CD4-positive, CD25-positive, alpha-beta regulatory T cell (primary cell): ENCODE measurements at places on chromosomes 16 and 17. TPM values are rescaled to one million over a fixed set of nuclear protein-coding genes. Genes with fewer than 3 reads are reported as not detected.

PRR29 gene
- 0.52 TPM for total RNA-seq

SLC13A2 gene
- total RNA-seq, result not detected

HELZ gene
- total RNA-seq, result 130 TPM

KIF19 gene
- total RNA-seq, result 1.8 TPM

CBX1 gene
- total RNA-seq, result 19.0 TPM

MMP2 gene
- total RNA-seq, result 0.49 TPM

PNMT gene
- 1.2 TPM for total RNA-seq

NPIPA8 gene
- total RNA-seq, result not detected

ZKSCAN2 gene
- total RNA-seq, result 5.6 TPM

BCO1 gene
- total RNA-seq, result not detected

NKD1 gene
- 2.4 TPM for total RNA-seq

IL17C gene
- 1.2 TPM for total RNA-seq

GUCY2D gene
- not detected for total RNA-seq

CDT1 gene
- total RNA-seq, result 4.8 TPM

HSD17B1 gene
- total RNA-seq, result 0.91 TPM

AOC2 gene
- 2.3 TPM for total RNA-seq

PYCARD gene
- 25.0 TPM for total RNA-seq

DHRS7C gene
- not detected for total RNA-seq

CYGB gene
- not detected for total RNA-seq

VAT1 gene
- 21.9 TPM for total RNA-seq

ITGB4 gene
- not detected for total RNA-seq
